ENCODE measurements at places on chromosomes 12 and 14.

GRCh38 chr12:124440841-124441381, 126.5 kb downstream of the NCOR2 start:
- no peak for DNase-seq

DNA sequence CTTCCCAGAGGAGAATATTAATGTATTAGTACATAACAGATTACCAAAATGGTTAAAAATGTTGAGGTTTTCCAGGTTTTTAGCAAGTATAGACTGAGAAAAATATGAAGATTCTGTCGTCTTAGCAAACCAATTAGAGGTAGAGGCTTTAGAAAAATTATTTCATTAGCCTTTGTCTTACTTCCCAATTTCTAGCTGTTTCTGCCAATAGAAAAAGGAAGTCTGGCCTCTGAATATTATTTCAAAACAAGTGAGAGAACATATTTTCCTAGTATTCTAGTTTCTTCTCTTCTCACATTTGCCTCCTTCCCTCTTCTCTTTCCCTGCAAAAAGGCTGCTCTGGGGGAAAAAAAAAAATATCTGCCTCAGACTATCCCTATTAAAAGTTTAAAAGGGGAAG, 16.4 kb downstream of the IPO8 start:
- no peak for DNase-seq

DNA sequence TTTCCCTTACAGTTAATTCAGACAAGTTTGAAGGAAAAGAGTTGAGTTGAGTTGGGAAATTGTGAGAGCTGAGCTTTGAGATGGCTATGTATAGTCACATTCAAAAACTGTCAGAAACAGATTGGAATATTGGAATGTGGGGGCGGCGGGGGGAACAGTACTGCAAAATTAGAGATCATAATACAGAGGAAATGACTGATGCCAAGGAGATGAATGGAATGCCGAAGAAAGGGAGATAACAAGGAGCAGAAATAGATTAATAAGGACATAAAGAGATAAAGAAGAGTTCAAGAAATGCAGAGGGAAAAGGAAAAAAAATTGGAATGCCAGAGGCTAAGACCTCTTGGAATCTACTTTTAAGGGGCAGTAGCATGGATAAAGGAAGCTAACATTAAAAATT, 3.2 kb upstream of the OR4K5 start:
- no peak for DNase-seq

DNA sequence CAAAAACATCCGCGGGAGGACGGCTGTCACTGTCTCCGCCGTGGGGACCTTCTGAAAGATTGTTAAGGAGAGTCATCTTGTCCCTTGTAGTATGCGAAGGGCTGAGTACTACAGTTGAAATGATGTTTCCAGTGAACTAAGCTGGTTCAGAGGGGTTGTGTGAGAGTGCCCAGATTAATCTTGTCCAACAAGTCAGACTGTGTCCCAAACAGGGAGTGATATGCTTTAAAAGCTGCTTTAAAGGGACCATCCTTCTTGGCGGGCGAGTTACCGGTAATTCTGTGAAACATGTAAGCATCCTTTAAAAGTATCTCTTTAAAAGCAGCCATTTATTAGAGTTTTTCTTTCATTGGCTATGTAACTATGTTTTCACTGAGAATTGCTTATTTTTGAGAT, 1.1 kb downstream of the WDR20 start:
- no peak for DNase-seq

GRCh38 chr12:49019443-49020324, 1.1 kb upstream of the PRKAG1 start:
- DNase-seq, result peak; percentile 29
